ENCODE measurements at places on chromosomes 12 and 14. TPM values are rescaled to one million over a fixed set of nuclear protein-coding genes. Genes with fewer than 3 reads are reported as not detected.

The CAND1 gene
- polyA plus RNA-seq, result 12.9 TPM

The SINHCAF gene
- polyA plus RNA-seq, result 9.1 TPM

The RBP5 gene
- 0.77 TPM for polyA plus RNA-seq

The GPR137C gene
- polyA plus RNA-seq, result 0.68 TPM

The IRF9 gene
- 44.5 TPM for polyA plus RNA-seq

The PHLDA1 gene
- 3.9 TPM for polyA plus RNA-seq

The DYNC1H1 gene
- polyA plus RNA-seq, result 188 TPM

The BATF gene
- polyA plus RNA-seq, result 0.91 TPM

All from right cardiac atrium (tissue), 5 donors.